ENCODE measurements at places on chromosomes 5 and 9. TPM values are rescaled to one million over a fixed set of nuclear protein-coding genes. Genes with fewer than 3 reads are reported as not detected.
A peak's percentile ranks its signal among the peaks of the same experiment; 100 is the strongest.

- no peaks in the 10 kb centered on the region for H3K36me3 ChIP-seq
- no peaks in the 10 kb centered on the region for H3K4me1 ChIP-seq
- H3K27ac ChIP-seq = no peak overlapping the region
- no peak for DNase-seq
- no peak overlapping the region for H3K4me3 ChIP-seq
Measured at GRCh38 chr9:113948891-113949570, 72.9 kb downstream of the ZNF618 start.

DNA sequence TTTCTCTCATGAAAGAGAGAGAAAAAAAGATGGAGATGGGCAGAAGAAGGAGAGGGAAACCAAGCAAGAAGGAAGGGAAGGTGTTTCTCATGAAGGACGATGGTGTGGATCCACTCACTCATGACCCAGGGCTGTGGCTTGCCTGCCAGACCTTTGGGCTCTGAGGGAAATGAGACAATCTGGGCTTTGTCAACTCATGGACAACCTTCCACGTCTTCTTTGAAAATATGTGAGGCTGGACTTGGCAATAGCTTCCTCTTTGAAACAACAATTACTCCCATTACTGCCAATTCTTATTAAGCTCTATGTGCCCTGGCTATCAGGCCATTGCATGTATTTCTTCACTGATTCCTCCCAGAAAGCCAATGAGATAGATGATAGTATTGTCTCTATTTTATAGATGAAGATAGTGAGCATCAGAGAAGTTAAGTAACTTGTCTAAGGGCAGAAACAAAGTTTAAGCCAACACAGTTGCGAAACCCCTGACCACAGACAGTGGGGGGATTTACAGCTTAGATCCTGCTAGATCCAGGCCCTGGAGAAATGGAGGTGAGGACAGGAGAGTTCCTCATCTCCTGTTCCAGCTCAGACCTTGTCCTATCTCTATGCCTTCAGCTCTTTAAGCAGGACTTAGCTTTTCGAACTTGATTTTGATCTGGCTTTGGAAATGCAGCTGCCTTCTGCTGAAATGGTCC is 132.4 kb downstream of the GCNT1 start:
- H3K36me3 ChIP-seq = no peaks in the 10 kb centered on the region
- H3K4me1 ChIP-seq = peaks cover 58% of the 10 kb centered on the region

- H3K27ac ChIP-seq = peak overlapping the region; percentile 32
- H3K4me3 ChIP-seq = no peak overlapping the region
- no peaks in the 10 kb centered on the region for H3K27me3 ChIP-seq
- H3K36me3 ChIP-seq = no peaks in the 10 kb centered on the region
- no peak for DNase-seq
Measured at GRCh38 chr5:78974011-78974410, 11.1 kb downstream of the ARSB start.

DNA sequence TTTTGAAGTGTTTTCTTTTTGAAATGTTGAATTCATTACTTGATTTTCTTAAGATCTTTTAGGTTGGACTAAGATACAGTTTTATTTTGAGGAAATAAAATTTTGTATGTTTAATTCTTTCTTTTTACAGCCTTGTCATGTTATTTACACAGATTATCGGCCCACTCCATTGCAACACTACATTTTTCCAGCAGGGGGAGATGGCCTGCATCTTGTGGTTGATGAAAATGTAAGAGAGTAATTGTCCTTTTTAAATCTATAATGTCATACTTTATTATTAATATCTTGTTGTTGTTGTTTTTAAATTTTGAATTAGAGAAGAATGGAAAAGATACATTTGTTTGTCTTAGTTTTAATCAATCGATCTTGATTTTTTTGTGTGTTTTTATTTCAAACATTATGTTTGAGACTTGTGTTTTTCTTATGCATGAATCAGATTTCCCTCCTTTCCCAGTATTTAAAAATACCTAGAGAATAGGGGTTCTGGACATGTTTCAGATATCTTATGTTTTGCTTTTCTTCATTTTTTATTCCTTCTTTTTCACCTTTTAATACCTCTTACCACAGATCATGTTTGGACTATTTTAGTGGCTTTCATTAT is 36.7 kb downstream of the MTREX start:
- no peak overlapping the region for H3K27ac ChIP-seq
- no peaks in the 10 kb centered on the region for H3K27me3 ChIP-seq
- no peak overlapping the region for H3K4me3 ChIP-seq
- no peaks in the 10 kb centered on the region for H3K36me3 ChIP-seq
- no peaks in the 10 kb centered on the region for H3K4me1 ChIP-seq
- peak; percentile 47 for DNase-seq

DNA sequence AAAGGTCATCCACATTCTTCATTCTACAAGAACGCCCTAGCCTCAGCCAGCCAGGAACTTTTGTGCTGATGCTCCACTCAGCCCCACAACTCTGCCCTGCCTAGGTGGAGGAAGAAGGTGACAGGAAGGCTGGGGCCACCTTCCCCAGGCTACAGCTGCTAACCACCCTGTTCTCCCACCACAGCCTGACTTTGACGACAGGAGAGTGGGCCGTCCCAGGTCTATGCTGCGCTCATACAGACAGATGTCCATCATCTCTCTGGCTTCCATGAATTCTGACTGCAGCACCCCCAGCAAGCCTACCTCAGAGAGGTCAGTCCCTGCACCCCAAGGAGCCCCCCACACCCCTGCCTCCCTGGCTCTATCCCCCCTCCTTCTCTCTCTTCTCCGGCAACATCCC is 28.2 kb upstream of the FOXI1 start:
- H3K4me1 ChIP-seq = no peaks in the 10 kb centered on the region
- H3K27me3 ChIP-seq = no peaks in the 10 kb centered on the region
- no peaks in the 10 kb centered on the region for H3K36me3 ChIP-seq
- no peak overlapping the region for H3K4me3 ChIP-seq
- no peak for DNase-seq
- H3K27ac ChIP-seq = no peak overlapping the region

- no peak overlapping the region for H3K27ac ChIP-seq
- no peaks in the 10 kb centered on the region for H3K36me3 ChIP-seq
- no peak for DNase-seq
- no peaks in the 10 kb centered on the region for H3K4me1 ChIP-seq
Measured at GRCh38 chr5:73668486-73669111, 42.6 kb downstream of the ARHGEF28 start.

- peaks cover 19% of the 10 kb centered on the region for H3K4me1 ChIP-seq
- no peaks in the 10 kb centered on the region for H3K27me3 ChIP-seq
- no peak overlapping the region for H3K4me3 ChIP-seq
- H3K36me3 ChIP-seq = no peaks in the 10 kb centered on the region
- no peak for DNase-seq
Measured at GRCh38 chr9:129566563-129567266, 54.2 kb downstream of the C9orf50 start.

- no peaks in the 10 kb centered on the region for H3K4me1 ChIP-seq
- peaks cover 27% of the 10 kb centered on the region for H3K36me3 ChIP-seq
- H3K27ac ChIP-seq = no peak overlapping the region
Measured at GRCh38 chr9:132694144-132694543, 23.9 kb downstream of the GTF3C4 start.

DNA sequence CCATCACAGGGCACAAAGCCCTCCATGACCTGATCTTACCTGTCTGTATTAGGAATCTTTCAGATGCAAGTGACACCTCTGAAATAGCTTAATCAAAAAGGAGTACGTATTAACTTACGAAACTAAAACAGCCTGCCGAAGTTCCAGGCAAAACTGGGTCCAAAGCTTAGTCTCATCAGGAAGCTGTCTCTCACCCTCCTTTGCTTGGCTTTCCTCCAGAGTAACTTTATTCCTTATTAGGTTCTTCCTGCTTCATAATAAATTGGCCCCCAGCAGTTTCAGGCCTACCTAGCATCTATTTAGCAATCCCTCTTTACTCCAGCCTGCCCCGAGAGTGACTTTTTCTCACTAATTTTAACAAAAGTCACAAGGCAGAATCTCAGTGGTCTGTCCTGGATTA is 58.4 kb upstream of the STK32A start:
- no peak for DNase-seq
- no peaks in the 10 kb centered on the region for H3K36me3 ChIP-seq
- no peaks in the 10 kb centered on the region for H3K4me1 ChIP-seq
- peaks cover 2% of the 10 kb centered on the region for H3K27me3 ChIP-seq
- H3K27ac ChIP-seq = no peak overlapping the region

- no peak overlapping the region for H3K4me3 ChIP-seq
- H3K4me1 ChIP-seq = no peaks in the 10 kb centered on the region
- no peak for DNase-seq
- no peaks in the 10 kb centered on the region for H3K27me3 ChIP-seq
Measured at GRCh38 chr5:53429706-53430105, 50.7 kb upstream of the FST start.

DNA sequence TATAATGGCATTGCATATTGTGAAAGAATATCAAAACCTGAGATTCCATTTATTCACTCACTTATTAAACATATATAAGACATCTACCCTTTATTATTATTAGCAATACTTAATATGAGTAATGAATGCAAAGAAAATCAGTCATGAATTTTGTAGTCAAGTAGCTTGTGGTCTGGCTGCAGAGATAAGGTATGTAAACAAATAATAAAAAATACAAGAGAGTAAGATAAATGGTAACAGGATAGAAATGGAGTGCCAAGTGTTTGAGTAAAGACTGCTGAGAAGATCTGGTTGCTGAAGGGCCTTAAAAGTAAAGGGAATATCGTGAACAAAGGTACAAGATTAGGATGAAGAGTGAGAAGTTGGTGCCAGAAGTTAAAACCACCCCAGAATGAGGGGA is 18.4 kb downstream of the TRIM32 start:
- DNase-seq = no peak
- H3K27me3 ChIP-seq = no peaks in the 10 kb centered on the region
- H3K36me3 ChIP-seq = no peaks in the 10 kb centered on the region
- H3K4me3 ChIP-seq = no peak overlapping the region

GRCh38 chr5:11467588-11467987 is 436.7 kb downstream of the CTNND2 start:
- no peak for DNase-seq
- no peak overlapping the region for H3K27ac ChIP-seq
- H3K4me3 ChIP-seq = no peak overlapping the region

GRCh38 chr9:99822806-99823591 is 1.3 kb downstream of the NR4A3 start:
- peak; percentile 33 for DNase-seq
- H3K4me3 ChIP-seq = peak overlapping the region; percentile 79
- H3K4me1 ChIP-seq = peaks cover 37% of the 10 kb centered on the region

DNA sequence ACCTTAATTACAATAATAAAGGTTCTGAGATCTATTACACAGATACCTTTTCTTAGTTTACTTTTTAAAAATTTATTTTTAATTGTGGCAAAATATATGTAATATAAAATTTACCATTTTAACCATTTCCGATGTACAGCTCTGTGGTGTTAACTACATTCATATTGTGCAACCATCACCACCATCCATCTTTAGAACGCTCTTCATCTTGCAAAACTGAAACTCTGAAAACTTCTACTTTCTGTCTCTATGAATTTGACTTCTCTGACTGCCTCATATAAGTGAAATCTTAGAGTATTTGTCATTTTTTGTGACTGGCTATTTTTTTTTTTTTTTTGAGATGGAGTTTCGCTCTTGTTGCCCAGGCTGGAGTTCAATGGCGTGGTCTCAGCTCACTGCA is 26.8 kb downstream of the WWC1 start:
- H3K36me3 ChIP-seq = no peaks in the 10 kb centered on the region
- H3K4me1 ChIP-seq = no peaks in the 10 kb centered on the region
- DNase-seq = no peak
- H3K27ac ChIP-seq = no peak overlapping the region
- peaks cover 2% of the 10 kb centered on the region for H3K27me3 ChIP-seq
- no peak overlapping the region for H3K4me3 ChIP-seq

DNA sequence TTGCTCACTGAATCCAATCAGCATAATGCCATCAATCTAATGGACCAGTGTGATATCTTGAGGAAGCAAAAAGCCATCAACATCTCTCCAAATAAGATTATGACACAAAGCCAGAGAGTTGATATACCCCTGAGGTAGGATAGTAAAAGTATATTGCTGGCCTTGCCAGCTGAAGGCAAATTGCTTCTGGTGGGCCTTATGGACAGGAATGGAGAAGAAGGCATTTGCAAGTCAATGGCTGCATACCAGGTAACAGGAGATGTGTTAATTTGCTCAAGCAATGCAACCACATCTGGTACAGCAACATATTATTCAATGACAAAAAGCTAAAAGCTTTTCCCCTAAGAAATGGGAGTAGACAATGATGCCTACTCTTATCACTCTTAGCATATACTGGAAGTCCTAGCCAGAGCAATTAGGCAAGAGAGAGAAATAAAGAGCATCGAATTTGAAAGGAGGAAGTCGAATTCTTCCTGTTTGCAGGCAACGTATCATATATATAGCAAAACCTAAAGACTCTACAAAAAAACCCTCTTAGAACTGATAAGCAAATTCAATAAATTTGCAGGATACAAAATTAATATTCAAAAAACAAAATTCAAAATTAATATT is 216.1 kb upstream of the RASA1 start:
- H3K27me3 ChIP-seq = no peaks in the 10 kb centered on the region
- no peak overlapping the region for H3K4me3 ChIP-seq
- H3K4me1 ChIP-seq = no peaks in the 10 kb centered on the region
- H3K36me3 ChIP-seq = no peaks in the 10 kb centered on the region

The DEPDC1B gene
- total RNA-seq = not detected

DNA sequence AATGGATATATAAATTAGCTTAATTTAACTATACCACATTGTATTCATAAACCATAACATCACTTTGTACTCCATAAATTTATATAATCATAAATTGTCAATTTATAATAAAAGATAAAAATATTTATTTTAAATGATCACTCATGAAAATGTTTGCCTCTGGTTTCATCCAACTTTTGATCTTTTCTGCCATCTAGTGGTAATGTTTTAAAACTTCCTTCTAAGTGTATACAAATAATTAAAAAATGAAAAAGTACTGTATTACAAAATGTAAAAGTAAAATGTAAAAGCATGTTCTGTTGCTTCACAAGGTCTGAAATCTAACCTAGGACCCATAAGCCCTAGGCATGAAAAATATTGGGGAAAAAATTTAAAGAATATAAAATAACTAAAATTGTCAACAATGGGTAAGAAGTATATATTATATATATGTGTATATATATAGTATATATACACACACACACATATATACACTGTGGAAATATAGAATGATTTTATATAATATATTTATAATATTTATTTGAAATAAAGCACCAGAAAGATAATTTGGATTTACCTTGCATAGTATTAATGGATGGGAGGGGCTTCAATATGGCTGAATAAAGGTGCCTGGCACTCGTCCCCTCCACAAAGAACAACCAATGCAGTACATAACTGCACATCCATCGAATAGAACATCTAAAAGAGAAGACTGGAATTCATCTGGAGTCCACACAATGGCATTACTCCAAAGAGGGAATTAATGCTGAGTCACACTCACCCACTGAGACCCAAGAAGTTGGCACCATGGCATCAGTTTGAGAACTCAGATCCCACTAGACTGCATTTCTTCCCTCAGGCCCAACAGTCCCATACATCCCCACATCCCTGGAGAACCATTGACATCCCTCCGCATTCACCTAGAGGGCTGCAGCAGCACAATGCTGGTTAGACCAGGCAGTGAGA is 32.5 kb downstream of the ANXA1 start:
- DNase-seq = no peak
- no peaks in the 10 kb centered on the region for H3K36me3 ChIP-seq
- H3K27ac ChIP-seq = no peak overlapping the region
- no peaks in the 10 kb centered on the region for H3K27me3 ChIP-seq
- no peaks in the 10 kb centered on the region for H3K4me1 ChIP-seq
- no peak overlapping the region for H3K4me3 ChIP-seq

All from heart right ventricle (tissue), 16 donors.